ENCODE measurements at places on chromosomes 6 and 20.

GRCh38 chr6:14639983-14640599, 522.5 kb downstream of the CD83 start:
- no peak for DNase-seq

GRCh38 chr20:9294041-9294440, 220.3 kb upstream of the LAMP5 start:
- DNase-seq: no peak

GRCh38 chr6:14305624-14306023, 188.1 kb downstream of the CD83 start:
- DNase-seq: no peak

DNA sequence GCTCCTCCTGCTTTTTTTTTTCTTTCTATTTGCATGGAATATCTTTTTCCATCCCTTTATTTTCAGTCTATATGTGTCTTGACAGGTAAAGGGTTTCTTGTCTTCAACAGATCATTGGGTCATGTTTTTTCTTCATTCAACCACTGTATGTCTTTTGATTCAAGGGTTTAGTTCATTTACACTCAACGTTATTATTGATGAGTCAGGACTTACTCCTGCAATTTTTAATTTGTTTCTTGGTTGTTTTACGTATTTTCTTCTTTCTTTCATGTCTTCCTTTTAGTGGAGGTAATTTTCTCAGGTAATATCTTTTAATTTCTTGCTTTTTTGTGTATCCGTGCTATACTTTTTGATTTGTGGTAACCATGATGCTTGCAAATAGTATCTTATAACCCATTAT, 429.1 kb upstream of the HTR1E start:
- DNase-seq: no peak

DNA sequence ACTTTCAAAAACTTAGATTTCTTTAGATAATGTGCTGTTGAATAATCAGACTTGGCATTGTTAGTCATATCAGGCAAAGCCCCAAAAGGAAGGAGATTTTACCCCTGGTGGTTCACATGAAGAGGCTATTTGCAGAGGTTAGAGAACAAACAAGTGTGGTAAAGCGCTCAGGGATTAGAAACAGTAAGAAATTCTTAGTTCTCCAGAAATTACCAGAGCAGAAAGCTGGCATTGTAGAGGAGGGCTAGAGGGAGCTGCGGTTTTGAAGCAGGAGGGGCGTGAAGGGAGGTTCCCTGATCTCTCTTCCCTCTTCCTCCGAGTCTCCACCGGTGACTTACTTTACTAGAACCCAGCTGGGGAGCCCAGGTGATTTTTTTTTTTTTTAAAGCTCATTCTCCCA, 10.2 kb downstream of the MYO6 start:
- no peak for DNase-seq

DNA sequence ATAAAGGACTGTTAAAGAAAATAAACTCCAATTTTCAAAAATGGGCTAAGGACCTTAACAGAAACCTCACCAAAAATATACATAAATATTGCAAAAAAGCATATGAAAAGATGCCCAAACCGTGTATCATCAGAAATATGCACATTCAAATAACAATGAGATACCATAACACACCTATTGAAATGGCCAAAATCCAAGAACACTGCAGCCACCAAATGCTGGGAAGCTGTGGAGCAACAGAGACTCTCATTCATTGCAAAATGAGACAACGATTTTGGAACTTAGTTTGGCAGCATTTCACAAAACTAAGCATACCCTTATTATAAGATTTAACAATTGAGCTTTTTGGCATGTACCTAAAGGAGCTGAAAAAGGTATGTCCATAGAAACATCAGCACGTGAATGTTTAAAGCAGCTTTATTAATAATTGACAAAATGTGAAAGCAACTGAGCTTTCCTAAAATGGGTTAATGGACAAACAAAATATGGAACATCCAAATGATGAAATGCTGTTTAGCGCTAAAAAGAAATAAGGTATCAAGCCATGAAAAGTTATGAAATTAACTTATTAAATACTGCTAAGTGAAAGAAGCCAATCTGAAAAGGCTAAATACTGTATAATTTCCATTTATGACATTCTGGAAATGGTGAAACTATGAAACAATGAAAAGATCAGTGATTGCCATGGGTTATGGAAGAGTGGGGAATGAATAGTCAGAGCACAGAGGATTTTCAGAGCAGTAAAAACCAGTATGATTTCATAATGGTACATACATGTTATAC, 592.6 kb upstream of the ADGRB3 start:
- DNase-seq: no peak

GRCh38 chr6:35036828-35037663, 104.1 kb downstream of the TCP11 start:
- DNase-seq: no peak

DNA sequence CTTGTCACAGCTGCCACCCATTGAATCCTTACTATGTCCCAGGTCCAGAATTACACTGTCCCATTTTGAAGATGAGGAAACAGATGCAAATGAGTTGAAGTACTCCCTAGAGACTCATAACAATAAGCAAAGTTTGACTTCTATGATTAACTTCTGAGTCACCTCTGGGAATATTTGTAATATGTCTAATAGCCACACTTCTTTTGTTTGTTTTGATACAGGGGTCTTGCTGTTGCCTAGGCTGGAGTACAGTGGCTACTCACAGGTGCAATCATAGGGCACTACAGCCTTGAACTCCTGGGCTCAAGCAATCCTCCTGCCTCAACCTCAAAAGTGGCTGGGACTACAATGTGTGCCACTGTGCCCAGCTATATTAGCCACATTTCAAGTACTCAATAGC, 11.4 kb upstream of the SOX12 start:
- no peak for DNase-seq

DNA sequence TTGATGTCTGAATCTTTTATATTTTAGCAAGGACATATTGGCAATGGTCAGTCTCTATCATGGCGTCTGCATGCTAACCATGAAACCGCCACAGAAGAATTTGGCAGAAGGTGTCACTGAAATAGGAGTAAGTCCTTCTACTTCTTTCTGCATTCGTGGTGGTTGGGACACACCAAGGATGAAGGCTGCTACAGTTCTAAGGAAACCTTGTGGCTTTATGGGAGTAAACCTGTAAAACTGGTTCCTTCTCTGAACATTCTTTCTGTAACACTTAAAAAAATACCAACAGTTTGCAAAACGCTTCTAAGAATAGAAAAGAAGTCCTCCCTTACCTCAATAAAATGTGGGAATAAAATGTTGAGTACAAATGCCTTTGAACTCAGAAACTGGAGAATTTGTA, 195.3 kb downstream of the SLC24A3 start:
- no peak for DNase-seq

DNA sequence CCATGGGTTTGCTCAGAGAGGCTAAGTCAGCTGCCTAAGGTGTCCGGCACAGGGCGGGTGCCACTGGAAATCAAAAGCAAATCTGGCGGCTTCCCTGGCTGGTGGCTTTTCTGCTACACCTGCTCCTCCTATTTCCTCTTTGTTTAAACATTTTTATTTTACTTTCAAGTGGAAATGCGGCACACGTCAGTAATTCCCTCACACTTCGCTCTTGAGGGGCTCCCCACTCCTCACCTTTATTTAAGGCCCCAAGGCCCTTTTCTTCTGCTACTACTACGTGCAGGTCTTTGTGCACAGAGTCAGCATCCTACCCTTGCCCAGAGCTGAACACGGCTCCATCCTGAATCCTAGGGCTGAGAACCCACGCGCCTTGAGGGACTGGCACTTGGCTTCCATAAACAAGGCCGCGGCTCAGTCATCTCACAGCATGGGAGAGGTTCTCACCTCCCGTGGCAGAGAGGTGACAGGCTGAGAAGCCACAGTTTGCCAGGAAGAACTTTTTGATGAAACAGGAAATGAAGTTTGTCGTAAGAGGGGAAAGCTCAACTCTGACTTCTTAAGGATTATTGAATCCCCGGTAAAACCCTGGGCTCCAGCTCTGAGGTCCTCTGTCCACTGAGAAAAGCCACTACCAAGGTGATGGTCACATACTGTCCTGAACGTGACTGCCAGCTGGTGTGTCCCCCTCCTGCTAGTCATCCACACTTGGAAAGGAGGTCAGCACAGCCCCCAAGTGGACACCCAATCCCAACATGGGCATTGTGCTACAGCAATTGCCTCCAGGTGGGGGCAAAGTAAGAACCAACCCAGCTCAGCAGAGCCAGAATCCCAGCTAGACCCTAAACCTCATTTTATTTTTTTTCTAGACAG, 48.0 kb downstream of the NFATC2 start:
- DNase-seq: peak; percentile 43

GRCh38 chr6:18447552-18447951, 60.4 kb downstream of the RNF144B start:
- no peak for DNase-seq

- DNase-seq: peak; percentile 11
Measured at GRCh38 chr6:139253656-139254055, 38.1 kb downstream of the TXLNB start.

GRCh38 chr6:119226089-119226488, 123.5 kb downstream of the MAN1A1 start:
- no peak for DNase-seq

DNA sequence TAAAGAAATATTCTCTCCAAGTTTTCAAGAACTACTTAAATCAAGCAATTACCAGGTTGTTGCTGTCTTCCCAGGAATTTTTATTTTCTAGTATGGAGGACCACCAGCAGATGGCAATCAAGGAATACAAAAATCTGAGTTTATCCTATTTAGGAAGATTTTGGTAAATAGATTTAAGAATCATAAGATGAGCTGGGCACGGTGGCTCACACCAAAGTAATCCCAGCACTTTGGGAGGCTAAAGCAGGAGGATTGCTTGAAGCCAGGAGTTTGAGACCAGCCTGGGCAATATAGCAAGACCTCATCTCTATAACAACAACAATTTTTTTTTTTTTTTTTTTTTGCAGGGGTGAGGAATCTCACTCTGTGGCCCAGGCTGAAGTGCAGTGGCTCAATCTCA, 19.3 kb upstream of the SEC63 start:
- DNase-seq: no peak

DNA sequence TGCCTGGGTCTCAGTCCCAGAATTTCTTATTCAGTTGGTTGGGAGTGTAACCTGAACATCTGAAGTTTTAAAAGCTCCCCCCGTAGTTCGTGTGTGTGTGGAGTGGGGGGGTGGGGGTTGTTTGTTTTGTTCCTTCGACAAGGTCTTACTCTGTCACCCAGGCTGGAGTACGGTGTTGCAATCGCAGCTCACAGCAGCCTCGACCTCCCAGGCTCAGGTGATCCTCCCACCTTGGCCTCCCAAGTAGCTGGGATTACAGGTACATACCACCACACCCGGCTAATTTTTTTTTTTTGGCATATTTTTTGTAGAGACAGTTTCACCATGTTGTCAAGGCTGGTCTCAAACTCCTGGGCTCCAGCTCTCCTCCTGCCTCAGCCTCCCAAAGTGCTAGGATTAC, 3.1 kb downstream of the CCM2L start:
- no peak for DNase-seq

DNA sequence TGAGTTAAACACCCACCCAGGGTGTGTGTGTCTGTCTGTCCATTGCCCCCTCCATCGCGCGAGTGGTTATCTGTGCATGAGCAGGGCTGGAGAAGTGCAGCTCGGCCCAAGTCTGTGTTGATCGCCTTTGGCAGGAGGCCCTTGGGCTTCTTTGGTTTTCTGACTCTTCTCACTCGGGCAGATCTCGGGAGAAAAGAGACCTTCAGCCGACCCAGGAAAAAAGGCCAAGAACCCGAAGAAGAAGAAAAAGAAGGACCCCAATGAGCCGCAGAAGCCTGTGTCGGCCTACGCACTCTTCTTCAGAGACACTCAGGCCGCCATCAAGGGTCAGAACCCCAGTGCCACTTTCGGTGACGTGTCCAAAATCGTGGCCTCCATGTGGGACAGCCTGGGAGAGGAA, 132.9 kb downstream of the JPH2 start:
- no peak for DNase-seq

DNA sequence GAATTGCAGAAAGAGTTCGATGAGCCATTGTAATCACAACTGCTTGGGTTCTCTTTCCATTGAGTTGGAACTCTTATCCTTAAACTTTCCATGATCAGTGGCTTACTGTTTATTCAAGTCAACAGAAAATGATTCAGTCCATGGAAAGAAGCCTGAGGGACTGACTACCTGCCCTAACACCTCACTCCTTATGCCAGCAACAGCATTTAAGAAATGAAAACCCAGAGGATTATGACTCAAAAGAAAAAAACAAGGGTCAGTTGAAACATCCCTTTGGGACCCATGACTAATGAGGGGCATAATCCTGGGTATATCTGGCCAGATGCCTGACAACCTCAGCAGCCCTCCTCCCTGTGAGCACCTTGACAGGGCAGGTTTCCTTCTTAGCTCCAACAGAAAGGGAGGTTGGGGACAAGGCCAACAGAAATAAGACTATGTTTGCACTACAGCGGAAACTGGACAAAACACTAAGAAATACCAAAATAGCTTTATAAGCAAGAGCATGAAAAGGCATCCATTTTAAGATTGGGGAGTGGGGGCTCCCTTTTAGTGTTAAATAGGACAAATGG, 106.7 kb downstream of the MAP3K5 start:
- no peak for DNase-seq

DNA sequence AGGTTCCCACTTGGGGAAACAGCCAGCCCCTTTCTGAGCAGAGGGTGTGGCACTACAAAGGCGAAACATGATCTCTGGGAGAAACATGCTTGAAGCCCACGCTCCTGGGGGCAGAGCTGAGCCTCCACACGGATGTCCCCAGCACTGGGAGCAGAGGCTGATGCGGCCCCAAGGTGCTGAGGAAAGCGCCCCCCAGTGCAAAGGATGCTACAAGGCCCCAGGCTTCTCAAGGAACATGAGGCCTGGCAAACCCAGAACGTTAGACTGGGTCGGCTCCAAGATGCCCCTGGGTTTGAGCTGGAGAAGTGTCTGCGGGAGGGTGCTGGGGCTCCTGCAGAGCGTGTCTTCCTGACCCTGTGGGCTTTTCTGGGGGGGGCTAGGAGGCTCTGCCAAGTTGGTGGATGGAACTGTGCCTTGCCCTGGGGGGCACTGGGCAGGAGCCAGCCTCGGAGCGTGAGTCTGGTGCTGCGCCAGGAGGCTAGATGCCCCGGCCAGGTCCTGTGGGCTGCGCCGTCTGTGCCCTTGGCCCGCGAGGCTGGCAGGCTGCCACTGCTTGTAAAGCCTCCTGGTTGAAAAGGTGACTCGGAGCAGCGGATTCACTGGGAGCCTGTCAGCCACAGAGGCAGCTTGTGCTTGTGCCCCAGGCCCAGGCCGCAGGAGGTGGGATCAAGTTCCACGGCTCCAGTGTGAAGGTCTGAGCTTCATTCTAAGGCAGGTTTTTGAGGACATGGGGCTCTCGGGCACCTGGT, 8.1 kb downstream of the SYNJ2 start:
- DNase-seq: no peak

All from activated CD8-positive, alpha-beta T cell treated with anti-CD3 and anti-CD28 coated beads, Interleukin-2, amount 10 ng/mL, durations not matched to agents 7 days and 5 days (primary cell).